Cardiac atrium fibroblast (primary cell): ENCODE measurements at places on chromosomes 4 and X. TPM values are rescaled to one million over a fixed set of nuclear protein-coding genes. Genes with fewer than 3 reads are reported as not detected.

Gene P2RY10
- not detected in 2 replicates for total RNA-seq

Gene FGD1
- 6.5 and 8.4 TPM in 2 replicates for total RNA-seq

Gene PPP2R2C
- 0.16 TPM in 1 of 2 replicates, not detected in the other for total RNA-seq

Gene UGT2B11
- not detected in 2 replicates for total RNA-seq

Gene XAGE1A
- not detected in 2 replicates for total RNA-seq

Gene CPLX1
- total RNA-seq, result not detected in 2 replicates

Gene USP26
- not detected in 2 replicates for total RNA-seq

Gene JADE1
- total RNA-seq, result 28.3 and 36.6 TPM in 2 replicates

Gene SPANXA2
- not detected in 2 replicates for total RNA-seq

Gene FGB
- total RNA-seq, result not detected in 2 replicates

Gene ERVMER34-1
- total RNA-seq, result 0.16 TPM in 1 of 2 replicates, not detected in the other

Gene GYPB
- total RNA-seq, result not detected in 2 replicates

Gene PHKA1
- 3.6 and 3.8 TPM in 2 replicates for total RNA-seq

Gene FGFRL1
- total RNA-seq, result 32.0 and 42.9 TPM in 2 replicates
